ENCODE measurements at places on chromosomes 2 and 18.

- DNase-seq, result no peak
Observed at GRCh38 chr2:174224665-174225288, 23.6 kb downstream of the OLA1 start.

- no peak for DNase-seq
Observed at GRCh38 chr2:240915526-240916341, 9.6 kb downstream of the CROCC2 start.

DNA sequence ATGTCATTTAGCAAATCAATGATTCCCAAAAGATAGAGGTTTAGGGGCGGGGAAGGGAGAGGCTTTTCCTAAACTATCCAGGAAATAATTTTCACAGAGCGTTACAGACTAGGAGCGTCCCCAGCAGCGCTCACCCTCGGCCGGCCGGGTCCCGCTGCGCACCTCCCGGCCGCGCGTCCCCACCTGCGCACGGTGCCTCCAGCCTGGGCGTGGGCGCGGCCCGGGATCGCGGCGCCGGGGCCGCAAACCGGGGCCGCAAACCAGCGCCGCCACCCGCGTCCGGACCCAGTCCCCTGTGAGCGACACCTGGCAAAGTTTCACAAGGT, 684 bp upstream of the ZCCHC2 start:
- DNase-seq, result no peak

- DNase-seq, result no peak
Observed at GRCh38 chr2:88048541-88048940, 7.0 kb downstream of the KRCC1 start.

DNA sequence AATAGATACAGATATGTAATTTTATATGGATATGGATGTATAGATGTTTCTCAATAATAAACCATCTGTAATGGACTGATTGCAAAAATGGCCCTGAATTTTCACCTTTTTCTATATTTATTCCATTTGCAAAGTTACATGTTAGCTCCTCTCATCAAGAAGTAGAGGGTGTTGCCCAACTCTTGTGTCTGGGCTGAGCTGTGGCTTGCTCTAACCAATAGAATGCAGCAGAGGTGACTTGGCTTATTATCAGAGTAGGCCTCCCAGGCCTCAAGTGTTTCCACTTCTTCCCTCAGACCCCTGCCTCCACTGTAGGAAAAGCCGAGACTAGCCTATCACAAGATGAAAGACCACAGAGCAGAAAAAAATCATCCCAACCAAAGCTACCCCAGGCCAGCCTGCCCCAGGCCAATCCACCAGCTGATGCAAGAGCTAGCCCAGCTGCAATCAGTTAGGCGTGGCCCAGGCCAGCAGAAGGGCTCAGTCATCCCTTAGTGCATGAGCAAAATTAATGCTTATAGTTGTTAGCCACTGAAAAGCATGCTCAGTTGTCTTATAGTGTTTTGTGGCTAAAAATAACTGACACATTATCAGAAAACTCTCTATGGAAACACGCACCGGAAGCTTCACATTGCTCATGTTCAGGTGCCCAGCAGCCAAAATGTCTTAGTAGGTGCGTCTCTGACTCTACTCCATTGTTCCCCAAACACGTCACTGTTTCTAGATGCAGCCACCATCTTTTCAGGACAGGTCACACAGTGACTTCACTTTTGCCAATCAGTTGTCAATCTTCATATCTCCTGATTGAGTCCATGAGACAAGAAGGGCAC, 464.0 kb downstream of the FBXO15 start:
- DNase-seq, result no peak

GRCh38 chr2:96233436-96233835, 24.8 kb upstream of the STARD7 start:
- DNase-seq, result no peak

- DNase-seq, result no peak
Observed at GRCh38 chr2:70930371-70931329, 5.0 kb upstream of the ATP6V1B1 start.

- no peak for DNase-seq
Observed at GRCh38 chr2:225637259-225637658, 237.7 kb downstream of the NYAP2 start.

DNA sequence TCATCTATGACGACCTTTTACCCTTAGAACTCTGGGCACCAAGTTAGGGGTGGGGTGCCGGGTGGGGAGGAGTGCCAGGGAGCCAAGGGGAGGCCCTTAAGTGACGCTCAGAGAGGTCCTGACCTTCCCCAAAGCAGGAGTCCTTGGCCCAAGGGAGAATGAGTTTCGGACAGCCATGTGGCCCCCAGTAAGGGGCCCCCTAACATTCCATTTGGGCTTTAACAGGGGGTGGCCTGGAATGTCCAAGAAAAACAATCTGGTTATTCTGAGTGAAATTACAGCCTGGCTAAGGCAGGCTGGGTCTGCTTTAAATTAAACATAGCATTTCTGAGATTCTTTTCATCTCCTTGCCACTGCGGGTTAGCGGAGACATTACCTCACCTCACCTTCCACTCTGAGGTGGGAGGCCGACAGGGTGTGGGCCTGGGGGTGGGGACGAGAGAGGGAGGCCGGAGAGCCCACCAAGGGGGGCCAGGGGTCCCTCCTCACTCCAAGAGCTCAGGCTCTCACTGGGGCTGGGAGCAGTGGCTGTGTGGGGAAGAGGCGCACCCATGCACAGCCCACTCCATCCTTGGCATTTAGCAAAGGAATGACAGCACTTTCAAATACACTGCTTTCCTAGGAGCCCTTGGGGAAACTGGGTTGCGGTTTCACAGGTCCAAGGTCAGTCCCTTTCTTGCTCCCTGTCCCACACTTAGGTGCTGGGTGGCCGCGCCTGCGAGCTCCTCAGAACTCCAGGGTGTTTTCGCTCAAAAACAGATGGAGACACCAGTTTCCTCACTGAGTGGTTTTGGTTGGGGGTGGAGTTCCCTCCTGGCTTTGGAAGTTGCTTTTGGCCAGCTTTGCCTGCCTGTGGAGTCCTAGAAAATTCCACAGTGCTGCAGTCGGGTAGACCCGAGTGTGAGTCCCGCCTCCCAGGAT, 107.4 kb downstream of the POLR1A start:
- no peak for DNase-seq

GRCh38 chr2:202560200-202560599, 74.6 kb upstream of the FAM117B start:
- DNase-seq, result no peak

DNA sequence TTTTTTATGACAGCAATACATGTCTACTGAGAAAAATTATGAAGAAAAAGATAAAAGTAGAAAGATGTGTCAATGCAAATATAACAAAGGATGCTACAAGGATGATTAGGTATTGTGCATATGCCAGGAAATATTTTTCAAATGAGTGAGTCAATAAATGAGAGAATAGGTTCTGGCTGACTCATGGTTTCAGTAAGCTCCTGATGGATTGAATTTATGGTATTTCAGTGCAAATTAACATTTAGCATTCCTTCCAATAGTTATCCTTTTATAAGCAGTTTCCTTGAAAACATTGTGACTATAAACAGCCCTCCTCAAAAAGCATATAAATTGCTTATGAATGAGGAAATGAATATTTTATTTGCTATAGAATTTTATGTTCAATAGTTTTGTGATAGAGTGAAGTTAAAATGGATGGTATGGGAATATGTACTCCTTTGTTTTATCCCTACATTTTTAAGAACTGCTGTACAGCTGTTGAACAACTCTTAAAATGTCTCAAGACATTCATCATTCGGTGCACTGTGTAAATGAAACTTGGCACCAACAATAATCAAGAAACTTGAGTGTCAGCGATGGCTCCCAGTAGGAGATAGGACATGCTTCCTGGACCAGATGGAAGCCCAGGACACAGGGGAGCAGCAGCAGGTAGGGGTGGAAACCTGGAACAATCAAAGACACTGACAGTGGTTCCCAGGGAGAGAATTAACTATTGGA, 144.7 kb downstream of the PMAIP1 start:
- DNase-seq, result no peak

GRCh38 chr2:101762451-101763171, 65.1 kb downstream of the MAP4K4 start:
- DNase-seq, result no peak

- DNase-seq, result no peak
Observed at GRCh38 chr2:134466141-134466540, 212.3 kb downstream of the MGAT5 start.

GRCh38 chr2:127183771-127184170, 36.3 kb downstream of the CYP27C1 start:
- DNase-seq, result no peak

DNA sequence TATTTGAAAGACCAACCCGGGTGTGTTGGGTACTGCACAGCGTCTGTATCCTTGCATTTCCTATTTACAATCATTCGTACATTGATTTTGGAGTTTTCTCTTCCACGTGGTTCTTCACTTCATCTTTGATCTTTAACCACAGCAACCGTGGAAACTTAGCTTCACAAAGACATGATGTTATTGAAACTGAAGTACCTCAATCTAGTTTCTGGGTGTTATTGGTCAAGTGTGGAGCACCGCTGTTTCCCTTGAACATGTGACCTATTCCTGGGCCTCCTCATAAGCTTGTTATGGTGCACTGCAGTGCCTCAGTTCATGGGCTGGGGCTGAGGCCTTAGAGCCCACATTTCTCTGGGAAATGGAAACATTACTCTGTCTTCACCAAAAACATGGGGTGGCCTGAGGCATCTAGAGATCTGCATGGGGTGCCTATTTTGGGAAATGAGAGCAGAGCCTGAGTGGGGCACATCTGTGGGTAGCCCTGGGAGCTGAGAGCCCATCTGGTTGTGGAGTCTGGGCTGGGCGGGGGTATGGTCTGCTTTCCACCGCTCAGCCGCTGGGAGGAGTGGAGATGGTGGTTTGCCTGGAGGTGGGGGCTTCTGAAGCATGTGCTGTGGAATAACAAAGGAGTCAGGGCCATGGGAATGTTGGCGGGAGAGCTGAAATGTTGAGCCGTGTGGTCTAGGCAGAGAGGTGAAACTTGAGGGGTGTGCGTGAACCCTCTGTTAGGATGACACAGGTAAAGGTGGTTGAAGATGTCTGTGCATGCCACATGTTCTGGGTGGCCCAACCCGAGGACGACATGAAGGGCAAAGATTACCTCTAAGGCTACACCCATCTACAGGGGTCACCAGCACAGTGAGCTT, 37.4 kb downstream of the ZNF236 start:
- no peak for DNase-seq

DNA sequence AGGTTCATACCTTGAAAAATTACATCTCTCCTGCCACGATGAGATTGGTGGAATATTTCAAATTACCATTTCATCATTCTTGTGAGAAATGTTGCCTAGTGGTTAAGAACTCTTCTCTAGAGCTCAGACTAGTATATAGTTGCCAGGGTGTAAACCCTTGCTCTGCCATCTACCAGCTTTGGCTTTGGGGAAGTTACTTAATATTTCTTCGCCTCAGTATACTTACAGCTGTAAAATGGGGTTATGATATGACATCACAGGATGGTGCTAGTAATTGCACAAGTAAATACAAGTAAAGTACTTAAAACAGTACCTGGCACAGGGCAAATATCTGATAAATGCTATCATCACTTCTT, 1.5 kb downstream of the SPOPL start:
- DNase-seq, result no peak

GRCh38 chr2:18516112-18516511, 44.3 kb downstream of the RDH14 start:
- no peak for DNase-seq

GRCh38 chr2:218465987-218466633, 47.2 kb downstream of the VIL1 start:
- no peak for DNase-seq

DNA sequence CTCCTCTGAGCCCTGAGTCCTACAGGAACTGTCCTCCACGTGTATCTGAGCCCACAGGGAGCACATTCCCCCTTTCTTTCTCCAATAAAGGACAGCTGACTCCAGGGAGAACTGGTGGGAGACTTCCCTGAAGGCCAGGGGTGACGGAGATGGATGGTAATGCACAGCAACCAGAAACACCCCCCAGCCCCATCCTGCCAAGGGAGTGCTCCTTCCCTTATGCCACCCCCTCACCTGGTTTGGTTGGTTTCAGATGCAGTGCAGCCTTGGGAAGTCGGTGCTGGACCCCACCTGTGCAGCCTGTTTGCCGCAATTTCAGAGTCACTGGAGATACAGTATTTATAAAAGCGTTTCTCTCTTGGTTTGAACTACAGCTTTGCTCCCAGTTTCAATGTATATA, 24.0 kb downstream of the GPR55 start:
- no peak for DNase-seq

- DNase-seq, result peak; percentile 28
Observed at GRCh38 chr2:241877989-241878970, 8.8 kb downstream of the RTP5 start.

GRCh38 chr2:234630801-234631261, 133.9 kb upstream of the ARL4C start:
- no peak for DNase-seq

DNA sequence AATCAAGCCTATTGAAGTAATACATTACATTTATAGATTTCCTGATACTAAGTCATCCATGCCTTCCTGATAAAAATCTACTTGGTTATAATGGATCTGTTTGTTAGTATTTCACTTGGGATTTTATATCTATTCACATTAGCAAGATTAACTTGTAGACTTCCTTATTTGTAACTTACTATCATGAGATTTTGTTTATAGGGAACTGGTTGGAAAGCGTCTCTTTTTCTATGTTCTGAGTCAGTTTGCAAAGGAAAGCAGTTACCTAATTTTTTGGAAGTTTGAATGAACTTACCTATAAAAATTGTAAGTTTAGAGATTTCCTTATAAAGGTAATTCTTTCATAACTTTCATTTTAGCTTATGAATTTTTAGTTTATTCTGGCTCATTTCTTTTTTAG, 141.4 kb downstream of the SMAD7 start:
- DNase-seq, result no peak

DNA sequence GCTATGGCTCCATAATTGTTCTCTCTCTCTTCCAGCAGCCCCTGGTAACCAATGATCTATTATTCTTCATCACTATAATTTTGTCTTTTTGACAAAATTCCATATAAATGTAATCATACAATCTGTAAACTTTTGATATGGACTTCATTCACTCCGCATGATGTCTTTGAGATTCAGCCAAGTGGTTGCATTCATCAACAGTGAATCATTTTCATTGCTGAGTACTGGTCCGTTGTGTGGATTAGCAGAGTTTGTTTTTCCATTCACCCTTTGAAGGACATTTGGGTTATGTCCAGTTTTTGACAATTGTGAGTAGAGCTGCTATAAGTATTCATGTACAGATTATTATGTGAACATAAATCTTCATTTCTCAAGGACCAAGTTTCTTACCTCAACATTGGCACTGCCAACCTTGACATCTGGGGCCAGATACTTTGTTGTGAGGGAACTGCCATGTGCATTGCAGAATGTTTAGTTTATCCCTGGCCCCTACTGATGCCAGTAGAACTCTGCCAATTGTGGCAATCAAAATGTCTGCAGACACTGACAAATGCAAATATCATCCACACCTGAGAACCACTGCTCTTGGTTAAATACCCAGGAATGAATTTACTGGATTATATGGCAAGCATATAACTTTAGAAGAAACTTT, 48.4 kb upstream of the BCL2L11 start:
- no peak for DNase-seq
